ENCODE measurements at places on chromosomes 1 and 21. TPM values are rescaled to one million over a fixed set of nuclear protein-coding genes. Genes with fewer than 3 reads are reported as not detected.

The MYOC gene
- 3.0 TPM for total RNA-seq

DNA sequence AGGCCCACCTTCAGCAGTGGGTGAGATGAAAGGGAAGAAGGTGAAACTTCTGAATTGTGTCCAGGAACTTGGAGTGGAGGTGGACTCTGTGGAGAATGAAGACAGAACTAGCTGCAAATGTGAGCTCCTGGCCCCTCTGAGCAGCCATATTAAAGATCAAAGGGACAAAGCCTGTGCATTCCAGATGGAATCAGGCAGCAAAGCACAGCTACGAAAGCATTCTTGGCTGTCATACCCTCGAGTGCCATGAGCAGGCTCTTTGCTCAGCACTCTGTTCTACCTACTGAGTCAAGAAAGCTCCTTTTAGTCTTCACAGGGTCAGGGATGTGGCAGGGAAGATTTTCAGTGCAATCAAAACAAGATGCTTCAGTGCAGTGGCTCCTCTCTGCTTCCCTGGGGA lies 86.3 kb upstream of the TSPAN2 start:
- DNase-seq: no peak

- no peak for DNase-seq
Measured at GRCh38 chr1:161176468-161177111, 717 bp downstream of the B4GALT3 start.

DNA sequence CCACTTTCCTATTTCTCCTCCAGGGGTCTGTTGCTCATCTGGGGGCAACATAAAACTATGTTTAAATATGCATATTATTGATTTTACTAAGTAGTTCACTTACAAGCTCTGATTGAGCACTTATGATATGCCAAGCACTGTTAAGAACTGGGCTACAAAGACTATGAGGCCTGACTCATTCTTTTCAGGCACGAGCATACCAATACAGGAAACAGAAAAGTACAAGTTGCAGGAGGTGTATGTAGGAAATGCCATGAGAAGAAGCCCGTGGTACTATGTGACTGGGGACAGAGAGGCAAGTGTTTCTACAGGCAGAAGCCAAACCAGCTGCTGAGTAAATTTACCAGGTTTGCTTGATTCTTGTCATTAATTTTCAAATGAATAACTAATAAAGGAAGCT lies 120.4 kb upstream of the PTGFR start:
- DNase-seq: no peak

- DNase-seq: no peak
Measured at GRCh38 chr1:189805735-189806134, 671.9 kb downstream of the BRINP3 start.

The TP73 gene
- 15.6 TPM for total RNA-seq

DNA sequence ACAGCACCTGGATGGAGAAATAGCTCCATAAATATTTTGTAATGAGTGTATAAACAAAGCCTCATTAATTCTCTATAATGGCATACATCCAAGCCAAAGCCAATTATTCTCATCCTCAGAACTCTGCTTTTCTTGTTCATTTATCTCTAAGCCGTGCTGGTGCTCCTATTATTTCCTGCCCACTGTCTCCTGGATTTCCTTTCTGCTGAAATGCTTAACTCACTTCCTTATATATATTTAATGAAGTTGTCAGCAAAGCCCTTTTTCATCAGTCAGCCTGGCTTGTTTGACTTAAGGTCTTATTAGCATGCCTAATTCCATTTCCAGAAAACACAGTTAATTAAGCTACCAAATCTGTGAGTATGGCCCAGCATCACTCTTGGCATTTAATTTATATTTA lies 93.4 kb downstream of the SLC25A24 start:
- no peak for DNase-seq

- DNase-seq: no peak
Measured at GRCh38 chr1:151596166-151596953, 15.5 kb upstream of the SNX27 start.

The CLEC20A gene
- total RNA-seq: not detected

DNA sequence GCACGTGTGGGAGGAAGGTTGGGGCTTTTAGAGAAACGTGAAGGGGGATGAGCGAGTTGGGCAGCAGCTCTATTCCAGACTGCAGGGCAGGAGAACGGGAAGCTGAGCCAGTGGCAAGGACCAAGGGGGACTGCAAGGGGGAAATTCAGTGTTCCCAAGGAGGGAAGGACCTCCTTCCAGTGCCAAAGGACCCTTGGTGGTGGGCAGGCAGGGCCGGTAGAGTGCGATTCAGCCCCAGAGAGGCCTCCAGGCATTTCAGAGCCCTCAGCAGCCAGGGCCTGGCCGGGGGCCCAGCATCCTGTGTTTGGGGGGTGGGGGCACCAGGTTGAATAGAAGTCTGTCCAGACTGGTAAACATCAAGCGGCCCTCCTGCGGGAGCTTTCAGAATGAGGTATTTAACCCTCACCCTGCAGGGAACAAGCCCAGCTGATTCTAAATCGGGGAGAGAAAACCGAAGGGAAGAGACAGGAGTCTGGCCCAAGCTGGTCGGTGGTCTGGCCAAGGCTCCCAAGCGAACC lies 2.3 kb downstream of the COL9A2 start:
- DNase-seq: no peak

- DNase-seq: no peak
Measured at GRCh38 chr1:209790286-209791193, 6.2 kb upstream of the C1orf74 start.

Data from lower leg skin (tissue), 4 donors.